ENCODE measurements at places on chromosomes 11 and 22. TPM values are rescaled to one million over a fixed set of nuclear protein-coding genes. Genes with fewer than 3 reads are reported as not detected.

APOA4 gene
- total RNA-seq, result not detected

LRRN4CL gene
- 0.27 TPM for total RNA-seq

MYBPC3 gene
- not detected for total RNA-seq

DNA sequence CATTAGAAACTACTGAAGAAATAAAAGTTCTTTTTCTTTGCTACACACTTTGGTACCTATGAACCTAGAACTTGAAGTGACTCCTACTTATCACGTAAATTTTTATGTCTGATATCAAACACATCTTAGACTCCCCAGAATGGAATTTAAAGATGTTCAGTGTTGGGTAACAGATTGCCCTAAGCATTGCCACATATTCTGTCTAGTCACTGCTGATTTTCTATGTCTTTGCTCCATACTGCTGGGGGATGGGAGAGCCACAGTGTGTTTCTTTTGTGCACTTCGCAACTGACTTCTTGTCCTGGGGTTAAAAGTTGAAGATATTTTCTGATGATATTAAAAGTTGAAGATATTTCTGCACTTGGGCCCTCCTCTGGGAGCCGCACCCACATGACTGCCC lies 19.4 kb upstream of the MYO18B start:
- DNase-seq, result no peak

- DNase-seq, result no peak
Measured at GRCh38 chr11:125468852-125469251, 27.2 kb downstream of the FEZ1 start.
